Stomach (tissue), 19 donors: ENCODE measurements at places on chromosomes 1 and 21.

GRCh38 chr1:204074274-204075138, 1.6 kb downstream of the SOX13 start:
- peak; percentile 90 for DNase-seq

GRCh38 chr1:15004396-15004795, 149.2 kb upstream of the TMEM51 start:
- DNase-seq: no peak

- DNase-seq: no peak
Measured at GRCh38 chr1:37033355-37034101, 787 bp downstream of the GRIK3 start.

DNA sequence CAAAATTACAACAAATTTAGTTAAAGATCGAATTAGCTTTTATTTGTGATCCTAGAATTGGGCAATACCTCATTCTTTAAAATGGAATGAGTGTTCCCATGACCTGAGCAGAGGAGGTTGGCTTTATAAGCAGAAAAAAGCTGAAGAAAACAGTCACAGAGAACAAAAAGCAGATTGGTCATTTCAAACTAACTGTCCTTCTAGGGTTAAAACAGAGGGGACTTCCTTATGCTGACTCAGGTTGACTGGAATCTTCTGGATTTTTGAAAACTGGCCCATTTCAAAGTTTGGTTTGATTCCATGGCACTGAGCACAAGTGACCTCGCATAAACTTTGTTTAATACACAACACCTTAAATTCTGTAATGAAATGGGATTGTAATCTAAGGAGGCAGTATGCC, 17.6 kb downstream of the NFASC start:
- no peak for DNase-seq

GRCh38 chr1:4653796-4654725, at the start of gene AJAP1:
Gene AJAP1, plus strand, starts transcription at chr1:4654609. Its CDS starts 817 bp downstream, at chr1:4655426.
- peak; percentile 54 for DNase-seq

GRCh38 chr1:92877792-92878191, 46.0 kb downstream of the RPL5 start:
- DNase-seq: no peak

- no peak for DNase-seq
Measured at GRCh38 chr1:55284856-55285255, 69.7 kb upstream of the USP24 start.

GRCh38 chr1:2624735-2625300, 8.0 kb downstream of the MMEL1 start:
- DNase-seq: no peak

DNA sequence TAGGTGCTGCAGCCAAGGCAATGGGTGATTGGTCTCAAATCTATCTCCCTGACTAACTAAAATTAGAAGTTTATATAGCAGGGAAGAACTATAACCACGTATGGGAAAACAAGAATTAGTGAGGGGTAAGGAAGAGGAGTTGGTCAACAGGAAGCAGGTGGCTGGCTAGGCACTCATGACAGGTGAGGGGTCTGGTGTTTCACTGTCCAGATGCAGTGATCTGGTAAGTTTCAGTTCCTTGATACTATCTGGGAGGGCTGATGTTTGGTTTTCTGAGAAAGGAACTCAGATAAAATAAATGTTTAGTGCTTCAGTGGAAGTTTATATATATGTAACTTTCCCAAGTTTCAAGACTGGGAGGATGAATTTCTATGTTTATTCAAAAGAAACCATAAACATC, 11.6 kb upstream of the POU2F1 start:
- DNase-seq: no peak

DNA sequence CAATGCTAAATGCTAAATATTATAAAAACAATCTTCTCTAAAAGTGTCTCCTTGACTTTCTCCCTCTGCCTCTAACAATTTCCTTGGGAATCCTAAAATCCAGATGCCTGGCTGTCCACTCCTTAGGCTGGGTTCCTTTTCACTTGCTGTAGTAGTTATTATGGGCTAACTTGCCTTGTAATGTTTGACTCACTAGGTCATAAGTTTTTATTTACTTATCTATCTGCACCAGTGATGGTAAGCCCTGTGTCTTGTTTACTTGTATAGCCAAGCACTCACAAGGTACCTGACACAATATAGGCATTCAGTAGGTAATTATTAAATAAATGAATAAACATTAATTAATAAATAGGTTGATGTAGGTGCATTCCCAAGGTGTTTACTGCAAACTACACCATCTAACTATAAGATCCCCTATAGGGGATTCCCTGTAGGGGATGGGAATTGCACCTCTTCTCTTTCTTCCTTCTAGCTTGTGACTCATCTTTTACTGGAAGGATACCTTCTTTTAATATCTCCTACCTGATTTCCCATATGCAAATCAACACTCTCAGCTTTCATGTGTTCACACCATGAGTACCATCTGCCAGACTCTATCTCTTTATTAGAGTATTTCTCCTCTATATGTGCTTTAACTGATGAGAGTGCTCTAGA, 14.7 kb upstream of the CHIA start:
- no peak for DNase-seq

DNA sequence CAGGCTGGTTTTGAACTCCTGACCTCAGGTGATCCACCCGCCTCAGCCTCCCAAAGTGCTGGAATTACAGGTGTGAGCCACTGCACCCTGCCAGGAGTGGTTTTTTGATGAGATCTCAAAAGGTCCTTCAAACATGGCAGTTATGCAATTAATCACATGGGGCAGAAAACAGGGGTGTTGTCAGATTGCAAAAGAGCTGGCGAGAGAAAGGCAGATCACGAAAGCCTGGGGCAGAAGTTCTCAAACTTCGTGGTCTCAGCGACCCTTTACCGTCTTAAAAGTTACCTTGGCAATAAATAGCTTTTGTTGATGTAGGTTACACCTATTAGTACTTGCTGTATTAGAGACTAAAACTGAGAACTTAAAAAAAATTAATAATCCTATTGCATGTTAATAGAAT, 16.1 kb downstream of the CNR2 start:
- no peak for DNase-seq

GRCh38 chr1:234039603-234040002, 135.1 kb downstream of the SLC35F3 start:
- no peak for DNase-seq

- DNase-seq: no peak
Measured at GRCh38 chr1:229105109-229105508, 165.8 kb upstream of the RAB4A start.

DNA sequence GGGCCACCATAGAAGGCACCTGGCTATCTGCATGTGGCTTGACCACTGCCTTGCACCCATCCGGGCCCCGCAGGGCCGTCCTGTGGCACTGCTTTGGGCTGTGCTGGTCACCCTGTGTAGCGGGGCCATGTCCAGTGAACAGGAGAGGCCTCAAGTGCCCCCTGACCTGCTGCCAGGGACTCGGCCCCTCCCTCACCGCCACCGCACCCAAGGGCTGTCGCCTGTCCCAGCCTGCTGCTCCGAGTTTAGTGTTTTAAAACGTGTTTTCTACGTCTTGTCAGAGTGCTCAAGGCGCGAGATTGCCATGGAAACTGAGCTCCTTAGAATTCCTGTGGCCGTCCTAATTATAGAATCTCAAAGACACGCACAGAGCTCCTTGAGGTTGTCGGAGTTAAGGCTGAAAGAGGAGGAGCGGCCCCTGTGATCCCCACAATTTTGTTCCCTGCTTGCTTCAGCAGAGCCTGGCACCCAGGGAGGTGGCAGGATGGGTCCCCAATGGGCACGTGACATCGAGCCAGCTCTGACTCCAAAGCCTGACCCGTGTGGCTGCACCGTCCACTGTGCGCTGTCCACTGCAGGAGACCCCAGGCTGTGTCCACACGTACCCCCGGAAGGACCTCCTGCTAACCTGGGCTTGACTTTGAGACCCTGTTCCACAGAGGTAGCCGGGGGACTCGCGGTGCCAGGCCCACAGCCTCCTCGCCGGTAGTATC, 66.2 kb downstream of the FAAP20 start:
- no peak for DNase-seq

GRCh38 chr1:70382682-70383081, 28.2 kb upstream of the ANKRD13C start:
- no peak for DNase-seq

DNA sequence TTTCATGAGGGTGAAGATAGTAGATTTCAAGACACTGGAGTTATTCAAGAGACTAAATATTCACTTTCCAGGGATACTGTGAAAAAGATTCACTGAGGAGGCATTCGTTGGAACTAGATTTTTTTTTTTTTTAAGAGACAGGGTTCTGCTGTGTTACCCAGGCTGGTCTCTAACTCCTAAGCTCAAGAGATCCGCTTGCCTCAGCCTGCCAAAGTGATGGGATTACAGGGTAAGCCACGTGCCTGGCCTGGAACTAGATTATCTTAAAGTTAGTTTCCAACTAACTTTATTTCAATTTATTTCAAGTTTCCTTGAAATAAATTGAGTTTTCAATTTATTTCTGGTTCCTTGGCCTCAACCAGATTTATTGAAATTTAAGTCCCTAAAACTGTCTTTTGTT, 24.3 kb upstream of the MCL1 start:
- DNase-seq: no peak

DNA sequence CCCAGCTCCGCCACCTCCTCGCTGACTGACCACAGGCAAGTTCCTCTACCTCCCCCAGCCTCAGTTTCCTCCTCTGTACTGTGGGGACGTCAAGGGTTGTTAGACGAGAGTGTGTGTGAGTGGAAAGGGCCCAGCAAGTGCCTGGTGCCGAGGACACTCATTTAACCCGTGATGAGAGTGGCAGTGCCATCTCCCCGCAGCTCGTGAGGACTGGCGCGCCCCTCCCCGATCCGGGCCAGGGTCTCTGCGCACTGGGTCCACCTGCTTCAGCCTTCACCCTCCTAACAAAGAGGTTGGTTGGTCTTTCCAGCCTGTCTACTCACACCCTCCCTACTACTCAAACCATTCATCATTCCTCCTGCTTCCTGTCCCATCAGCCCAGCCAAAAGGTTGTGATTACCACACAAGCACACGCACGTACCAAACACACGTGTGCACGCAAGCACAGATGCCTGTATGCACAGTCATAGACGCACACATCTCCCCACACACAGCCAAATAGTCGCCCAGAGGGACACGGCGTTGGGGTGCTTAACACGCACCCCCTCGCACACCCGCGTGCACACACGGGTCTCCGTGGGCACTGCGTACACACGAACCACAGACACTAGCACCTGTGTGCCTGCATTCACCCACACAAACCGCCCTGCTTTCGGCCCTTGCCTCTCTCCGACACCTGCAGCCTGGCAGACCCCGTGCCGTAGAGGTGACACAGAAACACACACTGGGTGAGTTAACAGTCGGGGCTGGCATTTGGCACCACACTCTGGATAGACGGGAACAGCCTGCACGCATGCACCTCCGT, 39.3 kb downstream of the TAS1R2 start:
- DNase-seq: peak; percentile 19

DNA sequence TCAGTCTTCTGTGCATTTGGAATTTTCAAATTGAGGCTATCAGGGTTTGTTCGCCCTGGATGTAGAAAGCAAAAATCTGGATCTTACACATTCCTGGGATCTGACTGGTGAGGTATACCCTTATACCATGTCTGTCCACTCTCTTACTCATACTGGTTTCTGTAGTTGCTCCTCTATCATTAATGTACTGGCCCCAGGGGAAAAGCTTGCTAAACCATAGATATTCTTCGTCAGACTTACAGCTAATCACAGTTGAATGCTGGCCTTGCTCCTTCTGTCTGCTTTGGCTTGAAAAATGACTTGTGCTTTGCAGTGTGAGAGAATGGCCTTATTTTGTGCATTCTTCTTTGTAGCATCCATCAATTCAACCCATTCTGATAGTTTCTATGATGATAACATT, 30.5 kb downstream of the TBCE start:
- no peak for DNase-seq

- DNase-seq: no peak
Measured at GRCh38 chr1:187641907-187642306, 813.2 kb downstream of the PLA2G4A start.

GRCh38 chr1:33055210-33056008, 18.7 kb upstream of the AK2 start:
- peak; percentile 59 for DNase-seq

DNA sequence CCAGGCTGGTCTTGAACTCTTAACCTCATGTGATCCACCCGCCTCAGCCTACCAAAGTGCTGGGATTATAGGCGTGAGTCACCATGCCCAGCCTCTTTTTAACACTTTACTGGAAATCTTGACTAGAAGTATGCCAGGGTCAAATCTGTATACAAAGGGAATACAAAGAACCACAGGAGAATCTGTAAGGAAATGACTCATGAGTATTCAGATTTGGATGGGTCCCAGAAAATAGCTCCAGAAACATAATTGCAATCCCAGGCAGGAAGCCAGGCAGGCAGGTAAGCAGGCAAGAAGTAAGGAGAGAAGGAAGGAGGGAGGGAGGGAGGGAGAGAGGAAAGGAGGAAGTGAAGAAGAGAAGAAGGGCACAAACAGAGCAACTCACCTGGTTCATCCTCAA, 22.8 kb upstream of the TIAM1 start:
- DNase-seq: peak; percentile 50

- DNase-seq: no peak
Measured at GRCh38 chr1:188423073-188423472, 1594.3 kb downstream of the PLA2G4A start.

- no peak for DNase-seq
Measured at GRCh38 chr1:41437011-41437355, 47.5 kb downstream of the EDN2 start.

GRCh38 chr21:17780539-17780938, 38.6 kb downstream of the C21orf91 start:
- DNase-seq: no peak

GRCh38 chr21:22136740-22137139, 1138.5 kb downstream of the NCAM2 start:
- DNase-seq: no peak
